ENCODE measurements at places on chromosomes 4 and X.

- no peak for DNase-seq
These were observed 195.3 kb downstream of the MAML3 start for GRCh38 chr4:139958739-139959098.

GRCh38 chrX:151621422-151621821 is 57.9 kb downstream of the PASD1 start:
- no peak for DNase-seq

DNA sequence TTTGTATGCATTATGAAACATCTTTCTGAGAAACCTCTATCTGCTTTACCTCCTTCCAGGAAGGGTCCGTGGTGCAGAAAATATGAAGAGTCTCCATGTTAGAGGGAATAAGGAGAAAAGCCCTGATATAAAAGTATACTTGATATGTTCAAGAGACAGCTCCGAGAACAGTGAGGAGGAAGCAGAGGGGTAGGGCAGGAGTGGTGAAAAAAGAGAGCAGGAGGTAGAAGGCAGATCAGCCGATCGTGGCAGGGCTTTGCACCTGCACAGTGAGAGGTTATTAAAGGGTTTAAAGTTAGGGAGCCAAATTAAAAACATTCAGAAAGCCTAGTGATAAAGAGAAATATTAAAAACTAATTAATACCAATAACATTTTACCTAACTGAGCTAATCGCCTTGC is 419.7 kb downstream of the FAT4 start:
- DNase-seq: no peak

DNA sequence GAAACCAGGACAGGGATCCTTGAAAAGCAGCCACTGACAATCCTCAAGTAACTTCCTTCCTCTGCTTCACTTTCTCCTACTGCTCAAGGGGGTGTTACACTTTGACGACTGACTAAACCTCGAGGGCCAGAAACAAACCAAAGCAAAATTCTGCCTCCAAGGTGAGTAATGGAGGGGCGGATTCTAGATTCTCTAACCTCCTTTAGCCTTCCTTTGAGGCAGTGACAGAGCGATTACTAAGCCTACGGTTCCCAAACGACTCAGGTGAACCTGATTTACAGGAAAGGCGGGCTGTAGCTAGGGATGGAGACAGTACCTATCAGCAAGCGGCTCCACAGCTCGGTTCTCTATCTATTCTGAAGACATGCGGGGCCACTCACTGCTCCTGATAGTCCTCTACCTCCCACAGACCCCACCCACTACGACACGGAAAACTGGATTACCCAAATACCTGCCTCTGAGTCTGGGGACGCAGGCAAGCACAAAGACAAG is 487 bp downstream of the TBCK start:
- DNase-seq: no peak

- no peak for DNase-seq
These were observed 50.7 kb downstream of the CLDN34 start for GRCh38 chrX:10017872-10018271.

GRCh38 chr4:88958080-88958479 is 98.9 kb downstream of the FAM13A start:
- DNase-seq: no peak

DNA sequence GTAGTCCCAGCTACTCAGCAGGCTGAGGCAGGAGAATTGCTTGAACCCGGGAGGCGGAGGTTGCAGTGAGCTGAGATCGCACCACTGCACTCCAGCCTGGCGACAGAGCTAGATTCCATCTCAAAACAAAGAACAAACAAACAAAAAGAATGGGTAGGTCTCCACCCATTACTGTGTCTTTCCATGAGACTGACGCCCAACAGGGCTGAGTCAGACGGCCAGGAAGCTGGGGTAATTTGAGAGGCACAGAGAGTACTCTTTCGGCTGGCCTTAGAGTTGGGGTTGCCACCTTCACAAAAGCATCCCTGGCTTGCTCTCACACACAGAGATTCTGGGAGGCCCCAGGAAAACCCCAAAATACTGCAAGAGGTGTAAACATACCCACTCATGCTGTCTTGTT is 72.0 kb upstream of the DHRSX start:
- DNase-seq: no peak

- DNase-seq: no peak
These were observed 8.4 kb downstream of the ANK2 start for GRCh38 chr4:113057891-113058290.

DNA sequence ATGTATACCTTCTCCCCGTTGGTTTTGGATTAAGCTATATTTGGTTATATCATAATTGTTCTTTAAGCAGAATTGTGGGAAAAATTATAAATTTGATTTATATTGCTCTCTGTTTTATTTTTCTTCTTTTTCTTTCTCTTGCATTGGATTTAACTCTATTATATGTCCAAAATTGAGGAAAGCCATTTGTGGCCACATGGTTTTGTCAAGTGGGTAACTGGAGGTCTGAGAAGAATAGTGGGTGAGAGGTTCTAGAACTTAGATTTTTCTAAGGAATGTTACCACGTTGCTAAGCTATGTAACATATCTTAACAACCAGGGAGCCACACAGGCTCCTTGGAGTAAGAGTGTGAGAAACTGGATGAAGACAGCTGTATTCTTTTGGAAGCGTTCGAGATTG is at the start of gene C4orf17:
Gene C4orf17 (plus strand): TSS at position 301 of the 400 bp plus-strand sequence. CDS start 2,061 bp downstream, outside the sequence.
- no peak for DNase-seq

DNA sequence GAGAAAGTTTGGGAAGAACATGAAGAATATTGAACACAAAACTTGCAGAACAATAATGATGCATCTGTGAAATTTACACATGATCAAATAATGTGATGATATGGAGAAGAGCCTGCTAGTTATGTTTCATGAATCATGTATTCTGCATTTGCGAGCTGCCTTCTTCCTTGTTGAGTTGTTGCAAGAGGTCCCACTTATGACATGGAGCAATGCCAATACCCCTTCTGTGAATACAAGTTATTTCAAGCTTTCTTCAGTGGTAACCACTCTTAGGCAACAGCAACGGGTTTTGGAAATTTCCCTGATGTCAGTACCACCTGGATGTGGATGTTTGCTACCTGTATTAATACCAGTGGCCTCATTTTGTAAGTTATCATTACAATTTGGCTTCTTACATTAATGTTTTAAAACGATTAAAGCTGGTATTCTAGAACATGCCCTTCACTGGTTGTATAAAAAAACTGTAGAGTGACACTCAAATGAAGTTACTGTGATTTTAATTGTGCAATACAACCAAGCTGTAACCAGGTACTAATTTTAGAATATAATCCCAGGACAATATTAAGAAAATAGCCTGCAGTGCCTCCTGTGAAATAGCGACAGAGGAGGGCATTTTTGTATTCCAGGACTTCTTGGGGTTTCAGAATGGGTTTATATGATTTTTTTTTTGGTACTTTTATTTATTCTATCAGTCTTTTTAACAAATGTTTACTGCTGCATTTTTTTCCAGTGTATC is 25.3 kb downstream of the IQCM start:
- DNase-seq: no peak

GRCh38 chr4:136713140-136713539 is 819.2 kb downstream of the PCDH18 start:
- no peak for DNase-seq

GRCh38 chr4:54238389-54238788 is 9.3 kb downstream of the PDGFRA start:
- DNase-seq: no peak

GRCh38 chr4:123401271-123402120 is 4.9 kb downstream of the SPRY1 start:
- DNase-seq: no peak

DNA sequence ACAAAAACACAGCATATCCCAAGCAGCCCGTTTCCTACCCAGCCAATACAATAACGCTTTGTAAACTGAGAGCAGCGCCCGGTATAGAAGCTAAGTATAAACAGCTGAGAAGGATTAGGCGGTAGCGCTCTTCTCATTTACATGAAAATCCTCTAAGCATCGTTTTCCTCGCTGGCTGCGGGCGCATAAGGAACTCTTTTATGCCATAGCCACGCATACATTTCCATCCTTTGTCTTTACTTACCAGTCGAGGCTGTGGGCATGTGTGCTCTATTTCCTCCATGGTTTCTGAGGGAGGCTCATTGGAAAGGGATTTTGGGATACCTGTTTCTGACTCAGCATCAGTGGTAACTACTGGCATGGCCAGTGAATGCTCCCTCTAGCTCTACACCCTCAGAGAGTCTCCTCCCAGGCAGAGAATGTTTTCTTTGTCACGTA is 383 bp downstream of the PCYT1B start:
- no peak for DNase-seq

DNA sequence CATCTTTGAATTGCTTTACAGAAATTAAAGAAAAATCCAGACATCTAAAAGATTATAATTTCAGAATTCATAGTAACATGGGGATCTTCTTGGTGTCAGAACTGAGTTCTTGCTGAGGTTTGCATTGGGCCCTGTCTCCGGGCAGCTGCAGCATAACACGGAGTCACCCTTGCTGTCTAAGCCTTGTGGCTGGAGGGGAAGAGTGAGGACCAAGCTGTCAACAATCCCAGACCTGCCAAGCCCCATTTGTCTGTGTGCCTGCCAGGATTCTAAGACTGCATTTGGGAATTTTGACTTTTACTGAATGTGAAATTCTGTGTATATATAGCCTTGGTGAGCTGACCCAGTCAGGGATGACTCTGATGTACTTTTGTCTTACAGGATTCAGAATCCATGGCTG is 25.2 kb upstream of the NAP1L5 start:
- DNase-seq: no peak

DNA sequence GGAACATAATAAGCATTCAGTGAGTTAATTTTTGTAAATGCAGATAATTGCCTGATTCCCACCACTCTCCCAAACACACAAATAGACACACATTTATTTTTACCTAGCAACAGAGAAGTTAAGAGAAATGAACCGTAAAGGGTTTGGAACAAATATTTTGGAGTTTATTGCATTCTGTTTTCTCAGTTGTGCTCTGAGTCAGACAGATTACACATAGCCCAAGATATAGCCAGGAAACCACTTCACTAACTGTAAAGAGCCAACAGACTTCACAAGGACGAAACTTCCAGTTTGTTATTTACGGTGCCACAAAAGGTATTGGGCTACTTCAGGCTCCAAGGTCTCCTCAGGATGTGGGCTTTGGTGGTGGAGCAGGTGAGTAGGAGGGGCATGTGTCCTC is 217.0 kb downstream of the BMPR1B start:
- DNase-seq: no peak

- DNase-seq: no peak
These were observed 68.8 kb upstream of the SLC7A11 start for GRCh38 chr4:138310991-138311390.

GRCh38 chr4:143728166-143728565 is 27.7 kb upstream of the FREM3 start:
- no peak for DNase-seq

DNA sequence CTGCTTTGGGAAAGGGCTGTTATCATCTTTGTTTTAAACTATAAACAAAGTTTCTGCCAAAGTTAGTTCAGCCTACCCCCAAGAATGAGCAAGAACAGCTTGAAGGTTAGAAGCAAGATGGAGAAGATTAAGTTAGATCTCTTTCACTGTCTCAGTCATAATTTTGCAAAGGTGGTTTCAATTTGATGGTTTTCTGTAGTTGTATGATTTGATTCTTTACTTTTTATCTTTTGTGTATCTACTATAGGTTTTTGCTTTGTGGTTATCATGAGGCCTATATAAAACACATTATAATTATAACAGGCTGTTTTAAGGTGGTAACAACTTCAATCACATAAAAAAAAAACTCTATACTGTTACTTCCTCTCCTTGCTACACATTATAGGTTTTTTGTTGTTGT is 35.4 kb upstream of the ALG13 start:
- DNase-seq: no peak

GRCh38 chrX:130165181-130165702 is 399 bp downstream of the AIFM1 start:
- no peak for DNase-seq

DNA sequence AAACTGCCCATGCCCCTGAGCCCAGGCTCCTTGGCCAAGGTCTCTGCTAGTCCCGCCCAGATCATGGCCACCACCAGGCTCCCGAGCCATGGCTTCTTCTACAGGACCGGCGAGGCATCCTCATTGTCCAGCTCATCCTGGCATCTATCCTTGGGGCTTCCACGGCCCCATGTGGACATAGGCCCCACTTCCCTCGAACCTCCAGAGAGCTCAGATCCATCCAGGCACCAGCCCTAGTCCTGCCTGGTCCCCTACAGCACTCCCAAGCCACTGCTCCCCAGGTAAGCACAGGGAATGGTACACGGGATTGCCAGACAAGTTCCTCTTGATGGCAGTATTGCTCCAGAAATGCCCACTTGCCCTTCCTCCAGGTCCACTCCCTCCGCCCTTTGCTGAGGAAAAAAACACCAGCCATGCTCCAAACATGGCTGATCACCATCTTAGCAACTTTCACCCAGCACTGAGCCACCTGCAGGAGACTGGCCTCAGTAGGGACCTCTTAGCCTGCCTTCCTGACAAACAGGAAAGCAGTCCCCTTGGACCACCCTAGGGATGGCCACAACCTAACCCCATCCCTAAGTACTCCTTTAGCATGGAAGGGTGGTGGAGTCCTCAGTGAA is 272.1 kb upstream of the AGTR2 start:
- no peak for DNase-seq

DNA sequence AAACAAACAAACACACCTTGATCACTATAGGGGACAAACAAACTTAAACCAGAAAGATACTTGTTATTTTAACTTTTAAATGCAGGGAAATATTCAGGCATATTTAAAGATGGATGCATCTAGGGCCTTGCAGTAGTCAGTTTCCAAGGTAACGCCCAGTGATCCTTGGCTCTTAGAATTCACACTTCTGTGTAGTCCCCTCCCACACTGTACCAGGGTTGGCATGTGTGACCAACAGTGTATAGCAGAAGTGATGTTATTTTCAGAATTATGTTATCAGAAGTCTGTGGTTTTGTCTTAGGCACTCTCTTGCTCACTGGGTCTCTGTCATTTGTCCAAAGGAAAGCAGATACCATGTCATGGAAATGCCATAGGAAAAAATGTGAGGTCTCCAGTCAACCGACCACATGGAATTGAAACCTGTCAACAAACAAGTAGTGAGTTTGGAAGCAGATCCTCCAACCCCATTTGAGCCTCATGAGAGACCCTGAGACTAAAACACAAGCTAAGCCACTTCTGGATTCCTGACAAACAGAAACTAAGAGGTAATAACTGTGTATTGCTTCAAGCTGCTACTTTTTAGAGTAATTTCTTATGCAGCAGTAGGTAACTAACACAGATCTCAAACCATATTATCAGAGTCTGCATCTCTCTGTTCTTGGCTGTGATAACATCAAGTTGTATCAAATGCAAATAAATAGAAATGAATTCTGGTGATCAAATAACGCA is 670.3 kb downstream of the KCTD8 start:
- no peak for DNase-seq

DNA sequence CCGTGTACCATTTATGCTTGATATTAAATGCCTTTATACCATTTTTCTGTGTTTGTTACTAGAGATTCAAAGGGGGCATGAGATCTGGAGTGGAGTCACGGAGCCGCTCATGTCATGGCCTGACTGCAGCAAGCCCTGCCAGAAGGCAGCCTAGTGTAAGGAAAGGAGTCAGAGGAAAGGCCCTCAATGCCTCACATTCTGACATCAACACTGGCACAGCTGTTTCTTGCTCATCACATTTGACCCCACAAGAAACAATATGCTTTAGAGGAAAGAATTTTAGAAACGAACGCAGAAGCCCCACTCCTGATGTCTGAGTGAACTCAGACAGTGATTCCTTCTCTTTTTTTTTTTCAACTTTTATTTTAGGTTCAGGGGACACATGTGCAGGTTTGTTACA is 322.4 kb upstream of the CPEB2 start:
- no peak for DNase-seq

All from thoracic aorta (tissue), 2 donors.